ENCODE measurements at places on chromosomes 4 and X.

- DNase-seq, result no peak
These were observed 1722.9 kb upstream of the PCDH10 start for GRCh38 chr4:131426023-131426758.

- DNase-seq, result peak; percentile 66
These were observed 300.9 kb downstream of the SPIN4 start for GRCh38 chrX:63050225-63050624.

- DNase-seq, result peak; percentile 15
These were observed 343.7 kb upstream of the PPP1R2C start for GRCh38 chrX:43121637-43122036.

DNA sequence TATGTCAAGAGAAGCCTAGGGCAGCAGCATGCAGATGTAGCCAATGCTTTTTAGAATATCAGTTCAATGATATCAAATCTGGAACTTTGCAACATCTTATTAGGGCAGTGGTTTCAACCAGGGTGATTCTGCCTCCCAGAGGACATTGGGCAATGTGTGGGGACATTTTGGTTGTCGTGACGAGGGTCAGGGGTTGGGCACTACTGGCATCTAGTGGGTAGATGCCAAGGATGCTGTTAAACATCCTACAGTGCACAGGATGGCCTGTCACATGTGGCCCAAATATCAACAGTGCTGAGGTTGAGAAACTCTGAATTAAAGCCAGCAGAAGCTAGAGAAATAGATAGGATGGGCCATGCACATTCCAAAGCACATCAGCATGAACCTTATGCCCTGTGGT is 152.3 kb downstream of the AMELX start:
- DNase-seq, result no peak

DNA sequence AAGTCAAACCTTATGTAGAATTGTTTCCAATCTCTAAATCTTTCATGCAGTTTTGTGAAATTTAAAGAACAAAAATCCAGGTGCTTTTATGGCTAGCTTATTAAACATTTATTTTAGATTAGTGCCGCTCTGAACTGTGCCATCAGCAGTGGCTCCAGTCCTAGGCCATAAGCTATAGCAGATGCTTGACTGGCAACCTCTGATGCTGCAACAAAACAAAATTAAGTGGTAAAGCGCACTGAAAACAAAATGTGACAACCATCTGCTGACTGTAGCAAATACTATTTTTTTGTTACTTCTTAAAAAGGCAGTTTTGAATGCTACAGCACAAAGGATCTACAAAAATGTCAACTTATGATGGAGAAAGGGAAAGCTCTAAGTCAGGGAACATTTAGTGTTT is 237.4 kb downstream of the DCLK2 start:
- no peak for DNase-seq

DNA sequence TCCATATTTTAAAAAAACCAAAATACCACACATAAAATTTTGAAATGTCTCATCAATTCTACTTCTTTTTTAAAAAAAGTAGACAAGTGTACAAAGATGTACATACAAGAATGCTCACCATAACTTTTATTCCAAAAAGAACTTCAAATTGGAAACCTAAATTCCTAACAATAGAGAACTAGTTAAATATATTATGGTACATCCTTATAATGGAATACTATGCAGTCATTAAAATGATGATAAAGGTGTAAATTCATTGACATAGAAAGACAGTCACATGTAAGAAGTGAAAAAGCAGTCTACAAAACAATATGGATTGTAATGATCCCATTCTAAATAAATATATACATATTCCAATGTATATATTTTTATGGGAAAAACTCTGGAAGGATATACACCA is 31.0 kb downstream of the RPS6KA3 start:
- no peak for DNase-seq

GRCh38 chr4:16259889-16260246 is 33.6 kb upstream of the TAPT1 start:
- DNase-seq, result no peak

DNA sequence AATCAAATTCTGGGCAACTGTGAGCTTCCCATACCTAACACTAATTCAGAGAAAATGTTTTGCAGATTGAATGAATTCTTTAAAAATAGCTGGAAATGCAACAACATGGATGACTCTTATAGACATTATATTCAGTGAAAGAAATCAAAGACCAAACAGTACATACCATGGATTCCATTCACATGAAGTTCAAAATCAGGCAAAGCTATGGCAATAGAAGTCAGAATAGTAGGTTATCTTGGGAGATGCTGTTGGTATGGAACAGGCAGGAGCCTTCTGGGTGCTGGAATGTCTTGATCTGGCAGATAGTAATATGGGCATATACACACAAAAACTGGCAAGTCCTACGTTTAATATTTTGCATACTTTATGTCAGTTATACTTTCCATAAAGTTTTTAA is 25.5 kb upstream of the CBLL2 start:
- DNase-seq, result no peak
